ENCODE measurements at places on chromosomes 2 and 18.
A peak's percentile ranks its signal among the peaks of the same experiment; 100 is the strongest.

DNA sequence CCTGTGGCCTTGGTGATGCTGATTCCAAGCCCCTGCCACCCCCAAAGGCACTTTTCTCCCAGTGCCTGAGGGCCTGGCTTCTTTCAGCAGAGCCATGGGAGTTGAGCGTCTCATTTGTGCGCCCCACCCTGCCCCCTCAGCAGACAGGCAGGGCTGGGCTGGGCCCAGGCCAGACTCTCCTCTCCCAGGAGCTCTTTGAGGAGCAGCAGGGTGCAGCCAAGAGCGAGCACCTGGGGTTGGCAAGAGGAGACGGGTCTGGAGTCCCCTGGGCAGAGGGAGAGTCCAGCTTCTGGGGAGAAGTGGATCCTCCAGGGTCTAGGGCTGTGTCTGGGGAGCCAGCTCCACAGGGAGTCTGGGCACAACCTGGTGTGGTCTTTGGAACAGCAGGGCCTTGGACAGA lies 21.2 kb downstream of the NPPC start:
- no peak for DNase-seq

GRCh38 chr2:227804975-227805374 lies 8.7 kb upstream of the CCL20 start:
- peak; percentile 13 for DNase-seq

GRCh38 chr2:239939736-239940483 lies 85.2 kb downstream of the NDUFA10 start:
- no peak for DNase-seq

- DNase-seq = no peak
Measured at GRCh38 chr2:28676152-28676835, 75.3 kb upstream of the PPP1CB start.

DNA sequence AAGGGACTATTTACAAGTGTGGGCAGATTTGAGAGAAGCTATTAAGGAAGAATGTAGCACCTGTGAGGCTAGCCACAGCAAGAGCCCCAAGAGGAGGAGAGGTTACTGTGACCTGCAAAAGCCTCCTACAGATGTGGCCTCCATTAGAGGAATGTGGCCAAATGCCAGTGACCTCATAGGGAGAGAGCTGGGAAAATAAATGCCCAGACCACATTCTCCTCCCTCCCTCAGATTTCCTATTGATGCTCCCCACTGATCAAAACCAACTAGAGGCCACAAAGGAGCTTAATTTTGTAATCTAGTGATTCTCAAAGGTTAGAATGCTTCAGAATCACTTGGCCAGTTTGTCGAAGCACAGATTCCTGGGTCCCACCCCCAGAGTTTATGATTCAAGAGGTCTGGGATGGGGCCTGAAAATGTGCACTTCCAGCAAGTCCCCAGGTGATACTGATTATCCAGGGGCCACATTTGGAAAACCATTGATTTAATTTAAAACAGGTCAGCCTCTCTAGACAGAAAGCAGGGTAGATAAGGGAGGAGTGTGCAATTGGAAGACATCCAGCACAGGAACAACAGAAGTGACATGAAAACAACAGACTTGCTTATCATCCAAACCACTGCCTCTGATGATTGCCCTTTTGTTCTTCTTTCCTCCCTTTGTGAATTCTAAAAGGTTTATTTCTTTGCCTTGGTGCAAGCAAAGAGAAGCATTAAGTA lies 61.2 kb upstream of the RBBP8 start:
- no peak for DNase-seq

DNA sequence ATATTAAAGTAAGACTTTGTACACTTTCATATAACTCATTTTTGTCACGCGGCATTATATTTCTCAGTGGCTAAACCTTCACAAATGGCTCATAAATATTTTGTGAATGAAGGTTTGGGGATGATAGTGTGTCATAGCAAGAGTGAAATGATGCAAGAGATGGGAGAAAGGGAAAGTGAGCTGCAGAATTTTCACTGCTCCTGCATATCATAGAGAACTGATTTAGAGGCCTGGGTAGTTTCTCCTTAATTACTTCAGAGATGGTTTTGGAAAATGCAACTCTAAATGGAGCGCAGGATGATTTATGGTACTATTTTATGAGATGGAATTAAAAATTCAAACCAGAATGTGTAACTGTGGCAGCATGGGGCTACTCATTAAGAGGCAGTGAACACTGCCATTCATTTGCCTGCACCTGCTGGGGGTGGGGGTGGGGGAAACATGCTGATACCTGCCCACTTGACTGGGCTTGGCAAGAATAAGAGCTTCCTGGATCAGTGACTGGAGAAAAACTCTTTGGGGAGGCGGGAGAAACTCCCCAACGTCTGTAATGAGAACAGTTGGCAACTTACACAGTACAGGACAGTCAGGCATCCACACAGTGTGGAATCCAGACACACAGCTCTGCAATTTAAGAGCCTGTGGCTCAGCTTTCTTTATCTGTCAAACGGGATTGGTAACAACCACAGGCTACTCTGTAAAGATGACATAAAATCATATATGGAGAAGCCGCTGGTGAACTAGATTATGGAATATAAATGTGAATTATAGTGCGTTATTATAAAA lies 941.9 kb downstream of the SLC4A3 start:
- no peak for DNase-seq

DNA sequence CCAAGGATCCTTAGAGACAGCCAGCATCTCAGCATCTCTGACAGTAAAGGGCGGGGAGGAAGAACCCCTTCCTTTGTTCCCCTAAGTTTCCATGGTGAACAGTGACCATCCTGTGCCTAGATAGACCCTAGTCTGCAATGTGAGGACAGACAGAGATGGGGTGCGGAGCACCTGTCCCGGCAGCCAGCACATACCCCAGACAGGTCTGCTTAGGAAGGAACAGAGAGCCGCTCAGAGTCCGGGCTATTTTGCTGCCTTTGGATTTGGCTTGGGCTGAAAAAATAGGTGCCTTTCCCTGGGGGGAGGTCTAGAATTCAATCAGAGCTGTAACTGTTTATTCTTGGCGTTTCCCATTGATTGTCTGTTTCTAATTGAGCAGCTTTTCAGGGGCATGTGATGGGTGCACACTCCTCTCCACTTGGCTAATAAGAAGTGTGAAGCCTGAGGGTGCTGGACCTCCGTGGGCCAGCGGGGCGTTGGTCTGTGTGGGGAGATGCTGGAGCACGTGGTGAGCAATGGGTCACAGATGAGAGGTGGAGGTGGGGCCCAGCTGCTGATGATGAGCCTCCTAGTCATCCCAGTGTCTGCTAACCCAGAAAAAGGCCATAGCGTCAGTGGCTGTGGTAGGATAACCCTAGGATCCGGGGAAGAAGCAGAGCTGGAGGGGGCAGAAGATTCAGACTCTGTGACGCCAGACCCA lies 236.8 kb downstream of the SEPTIN10 start:
- DNase-seq = no peak

DNA sequence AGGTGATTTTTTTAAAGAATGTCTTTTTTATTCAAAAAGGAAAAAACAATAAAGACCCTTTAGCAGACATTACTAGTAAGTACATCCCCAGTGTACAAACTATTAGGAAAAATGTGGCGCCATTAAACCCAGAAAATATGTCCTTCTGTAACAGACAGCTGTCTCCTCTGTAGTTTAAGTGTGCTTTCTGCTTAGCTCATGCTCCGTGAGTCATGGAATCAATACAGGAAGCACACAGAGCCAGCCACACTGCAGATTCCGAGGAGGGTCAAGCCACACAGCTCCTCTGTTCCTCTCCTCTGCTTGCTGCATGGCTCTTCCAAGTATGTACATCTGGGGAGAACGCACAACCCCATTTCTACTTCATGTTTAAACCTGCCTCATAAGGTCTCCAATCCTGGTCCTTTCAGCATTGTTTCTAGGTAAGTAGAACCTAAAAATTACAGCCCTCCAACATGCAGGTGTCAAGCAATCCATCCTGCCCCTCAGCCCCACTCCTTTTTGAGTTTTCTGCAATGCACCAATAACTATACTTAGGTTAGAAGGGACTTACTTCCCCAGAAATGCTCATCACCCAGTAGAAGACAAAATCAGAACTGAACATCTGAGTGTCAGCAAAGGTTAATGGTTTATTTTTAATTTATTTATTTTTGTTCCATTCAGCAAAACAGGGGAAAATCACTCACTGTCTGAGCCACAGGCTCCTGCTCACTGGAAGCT lies 37.5 kb downstream of the ACVR1 start:
- peak; percentile 74 for DNase-seq

GRCh38 chr2:101558740-101559525 lies 84.0 kb upstream of the RFX8 start:
- DNase-seq = no peak

DNA sequence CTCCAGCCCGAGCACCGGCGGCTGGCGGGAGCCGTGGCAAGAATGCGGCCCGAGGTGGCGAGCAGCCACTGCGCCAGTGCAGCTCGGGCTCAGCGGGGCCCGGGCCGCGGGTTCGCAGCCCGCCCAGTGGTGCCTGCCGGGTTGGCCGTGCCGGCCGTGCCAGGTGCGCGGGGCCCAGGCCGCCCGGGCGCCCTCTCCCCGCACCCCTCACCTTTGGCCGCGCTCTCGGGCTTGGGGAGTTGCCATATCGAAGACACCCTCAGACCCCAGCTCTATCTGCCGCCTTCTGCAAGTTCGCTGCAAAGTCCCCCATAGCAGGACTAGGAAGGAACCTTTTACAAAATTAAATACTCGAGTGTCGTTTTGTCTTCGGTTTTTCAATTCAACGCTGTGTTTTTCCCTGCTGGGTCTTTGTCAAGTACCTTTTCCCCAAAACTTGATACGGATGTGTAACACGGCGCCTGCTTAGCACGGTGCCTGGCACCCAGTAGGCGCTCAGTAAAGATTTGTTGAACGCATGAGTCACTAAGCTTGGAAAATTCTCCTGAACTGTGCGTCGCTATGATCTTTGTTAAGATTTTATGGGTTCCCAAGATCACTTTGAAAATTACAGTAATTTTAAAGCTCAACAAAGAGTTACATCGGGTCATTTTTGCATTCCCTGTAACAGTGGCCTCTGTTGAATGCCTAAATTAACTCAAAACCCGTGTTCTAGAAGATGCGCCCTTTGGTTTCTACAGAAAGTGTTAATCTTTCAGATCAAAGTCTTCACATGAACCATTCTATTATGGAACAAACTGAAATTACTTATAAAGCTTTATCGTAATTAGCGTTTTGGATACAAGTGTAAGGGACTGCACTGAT lies 750 bp downstream of the STRADB start:
- DNase-seq = peak; percentile 68

GRCh38 chr18:11751341-11752115 lies 62.5 kb downstream of the GNAL start:
- no peak for DNase-seq

DNA sequence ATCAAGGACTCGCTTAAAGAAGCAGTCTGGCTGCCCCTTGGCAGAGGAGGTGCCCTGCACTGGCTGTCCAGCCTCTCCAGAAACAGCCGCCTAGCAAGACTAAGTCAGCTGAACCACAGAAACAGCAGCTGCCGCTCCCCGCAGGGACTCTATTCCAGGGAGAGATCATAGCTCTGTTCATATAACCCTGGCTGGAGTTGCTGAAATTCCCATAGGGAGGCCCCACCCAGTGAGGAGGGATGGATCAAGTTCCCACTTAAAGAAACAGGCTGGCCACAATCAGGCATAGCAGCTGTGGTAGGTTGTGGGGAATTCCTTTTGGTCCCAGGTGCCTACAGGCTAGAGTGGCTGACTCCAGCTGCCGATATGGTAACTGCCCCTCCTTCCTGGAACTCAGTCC lies 74.2 kb upstream of the MC4R start:
- no peak for DNase-seq

GRCh38 chr2:162028511-162028910 lies 45.5 kb downstream of the DPP4 start:
- DNase-seq = no peak

DNA sequence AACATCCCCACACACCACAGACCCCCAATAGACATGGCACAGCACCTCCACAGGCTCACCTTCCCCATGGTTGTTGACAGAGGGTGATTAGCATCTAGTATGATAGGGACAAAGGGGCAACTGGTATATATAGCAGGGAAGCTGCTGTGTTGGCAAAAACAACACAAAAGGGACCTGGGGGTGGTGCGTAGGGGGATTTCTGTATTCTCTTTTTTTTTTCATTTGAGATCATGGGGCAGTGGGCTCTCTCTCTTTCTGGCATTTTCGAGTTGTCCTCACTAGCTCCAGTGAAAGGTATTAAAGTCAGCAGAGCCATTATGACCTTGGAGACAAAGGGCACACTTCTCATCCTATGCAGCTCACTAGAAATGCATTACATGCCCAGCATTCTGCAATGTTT lies at the start of gene CRYGA:
Gene CRYGA (minus strand): TSS at position 101 of the 400 bp plus-strand sequence. CDS start 33 bp downstream, at position 68.
- no peak for DNase-seq

GRCh38 chr2:24065341-24065740 lies 10.8 kb downstream of the SF3B6 start:
- no peak for DNase-seq

DNA sequence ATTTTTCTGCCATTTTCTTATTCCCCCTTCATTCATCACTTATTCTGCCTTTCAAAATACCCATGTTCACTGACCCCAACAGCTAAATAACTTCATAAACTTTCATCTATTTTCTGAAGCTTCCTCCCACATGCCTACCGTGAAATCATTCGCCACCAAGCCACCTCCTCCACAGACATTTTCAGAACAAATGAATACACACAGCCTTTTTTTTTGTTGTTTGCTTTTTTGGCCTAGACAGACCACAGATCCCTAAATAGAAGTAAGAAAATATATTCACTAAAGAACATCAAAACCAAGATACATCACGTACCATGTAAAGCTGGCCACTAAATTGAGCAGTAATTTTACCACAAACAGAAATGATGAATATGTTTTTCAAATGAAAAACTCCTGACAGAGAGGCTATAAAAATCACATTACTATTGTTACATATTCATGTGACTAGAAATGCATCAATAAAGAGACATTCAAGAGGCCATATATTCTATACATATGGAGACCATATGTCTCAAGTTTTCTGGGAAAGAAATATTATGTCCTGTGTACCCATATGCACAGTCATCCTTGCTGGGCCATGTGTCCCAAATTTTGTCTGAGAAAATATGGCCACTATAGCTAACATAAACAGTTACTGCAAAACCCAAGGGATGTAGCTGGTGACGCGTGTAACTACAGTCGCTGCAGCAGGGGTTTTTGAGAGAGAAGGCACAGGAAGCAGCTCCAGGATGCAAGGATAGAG lies 200.3 kb downstream of the FBXO15 start:
- no peak for DNase-seq

DNA sequence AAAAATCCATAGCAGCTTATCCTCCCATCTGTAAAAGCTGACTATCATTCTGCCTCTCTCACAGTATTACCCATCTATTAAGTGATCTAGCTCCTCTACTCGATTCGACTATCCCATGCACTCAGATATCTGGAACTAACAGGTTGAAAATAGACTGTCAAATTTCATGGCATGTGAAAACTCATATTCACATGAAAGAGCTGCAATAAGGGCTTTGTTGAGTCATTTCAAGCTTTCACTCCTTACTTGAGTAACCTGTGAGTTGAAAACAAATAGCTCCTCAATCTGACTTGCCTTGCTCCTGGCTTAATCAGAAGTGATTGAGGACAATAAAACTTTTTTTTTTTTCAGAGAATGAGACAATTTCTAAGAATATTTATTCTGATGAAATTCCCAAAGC lies 192.4 kb upstream of the ERBB4 start:
- DNase-seq = no peak

Data from RKO (cell line).